ELF-1 (cell line): ENCODE measurements at places on chromosomes 6 and 20.

DNA sequence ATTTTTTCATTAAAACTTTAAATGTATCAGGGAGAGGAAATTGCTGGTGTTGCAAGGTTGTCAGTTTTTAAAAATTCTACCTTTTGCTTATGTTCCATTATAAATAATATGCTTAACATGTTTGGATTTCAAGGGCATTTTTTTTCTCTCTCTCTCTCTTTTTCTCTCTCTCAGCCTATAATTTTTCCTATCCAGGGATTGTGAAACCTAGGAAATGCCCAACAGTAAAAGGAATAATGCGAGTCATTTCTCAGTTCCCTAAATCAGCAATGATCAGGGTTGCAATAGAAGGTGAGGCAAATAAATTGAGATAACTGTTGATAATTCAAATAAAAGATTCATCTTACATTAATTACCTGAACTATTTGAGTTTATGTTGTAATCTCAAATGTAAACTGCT, 53.2 kb upstream of the IFNGR1 start:
- no peak for DNase-seq

- no peak for DNase-seq
These were observed 17.6 kb upstream of the MYLK2 start for GRCh38 chr20:31801508-31801907.

DNA sequence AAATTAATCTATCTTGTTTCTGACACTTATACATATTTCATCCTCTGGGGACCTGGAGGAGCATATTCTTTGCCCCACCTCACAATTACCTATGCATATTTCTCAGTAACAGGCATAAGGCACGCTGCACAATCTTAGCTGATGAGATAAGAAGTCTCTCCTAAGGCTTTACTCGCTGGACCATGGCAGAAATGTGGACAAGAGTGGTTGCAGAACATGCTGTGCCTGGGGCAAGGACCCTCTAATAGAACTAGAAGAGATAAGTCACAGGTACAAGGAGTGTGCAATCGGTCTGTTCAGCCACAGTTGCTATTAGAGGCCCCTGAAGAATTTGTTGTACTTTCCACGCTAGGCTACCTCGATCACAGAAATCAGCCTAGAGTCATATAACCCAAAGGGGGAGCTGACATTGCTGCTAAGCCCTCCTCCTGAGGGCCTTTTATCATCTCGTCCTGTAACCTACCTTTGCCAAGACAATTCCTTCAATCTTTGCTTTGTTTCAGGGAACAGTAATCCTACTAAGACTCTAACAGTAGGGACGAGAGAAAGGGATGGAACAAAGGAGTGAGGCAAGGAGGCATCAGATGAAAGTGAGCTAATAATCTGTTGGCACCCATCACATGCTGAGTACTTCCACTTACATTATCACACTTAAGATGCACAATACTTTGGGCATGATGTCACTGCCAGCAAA, 16.1 kb upstream of the DEFB129 start:
- DNase-seq, result no peak

GRCh38 chr6:148893481-148893880, 146.7 kb downstream of the UST start:
- DNase-seq, result no peak

GRCh38 chr6:7418238-7418905, 28.8 kb downstream of the RIOK1 start:
- DNase-seq, result peak; percentile 92

DNA sequence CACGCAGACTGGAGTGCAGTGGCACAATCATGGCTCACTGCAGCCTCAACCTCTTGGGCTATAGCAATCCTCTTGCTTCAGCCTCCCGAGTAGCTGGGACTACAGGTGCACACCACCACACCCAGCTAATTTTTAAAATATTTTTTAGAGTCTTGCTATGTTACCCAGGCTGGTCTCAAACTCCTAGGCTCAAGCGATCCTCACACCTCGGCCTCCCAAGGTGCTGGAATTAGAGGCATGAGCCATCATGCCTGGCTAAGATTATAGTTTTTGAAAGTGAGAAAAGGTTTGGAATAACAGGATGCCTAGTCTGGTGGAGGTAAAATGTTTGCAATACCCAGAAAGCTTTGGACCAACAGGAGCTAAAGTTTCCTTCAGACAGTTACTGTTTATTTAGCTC, 23.4 kb downstream of the GCM1 start:
- no peak for DNase-seq

- DNase-seq, result no peak
These were observed 162.7 kb upstream of the TCF21 start for GRCh38 chr6:133726188-133726587.

GRCh38 chr6:36419310-36419709, 23.3 kb downstream of the PXT1 start:
- DNase-seq, result no peak

GRCh38 chr6:8389036-8389818, 46.1 kb downstream of the SLC35B3 start:
- DNase-seq, result no peak

DNA sequence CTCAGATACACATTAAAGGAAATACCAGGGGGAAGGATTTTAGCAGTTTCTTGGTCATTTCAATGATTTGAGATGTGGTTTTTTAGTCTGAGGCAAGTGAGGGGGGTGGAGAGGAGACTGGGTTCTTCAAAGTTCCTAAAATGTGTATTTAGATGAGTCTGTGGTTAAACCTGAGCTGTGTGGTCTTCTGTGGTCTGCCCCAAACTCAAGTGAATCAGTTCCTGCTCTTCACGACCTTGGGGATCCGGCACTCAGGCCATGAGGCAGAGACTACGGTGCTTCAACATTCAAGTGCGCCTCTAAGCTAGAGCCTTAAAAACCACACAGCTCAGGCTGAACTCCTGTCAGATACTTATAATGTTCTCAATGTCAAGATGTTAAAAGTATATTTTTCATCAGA, 406.7 kb downstream of the LMBRD1 start:
- no peak for DNase-seq

DNA sequence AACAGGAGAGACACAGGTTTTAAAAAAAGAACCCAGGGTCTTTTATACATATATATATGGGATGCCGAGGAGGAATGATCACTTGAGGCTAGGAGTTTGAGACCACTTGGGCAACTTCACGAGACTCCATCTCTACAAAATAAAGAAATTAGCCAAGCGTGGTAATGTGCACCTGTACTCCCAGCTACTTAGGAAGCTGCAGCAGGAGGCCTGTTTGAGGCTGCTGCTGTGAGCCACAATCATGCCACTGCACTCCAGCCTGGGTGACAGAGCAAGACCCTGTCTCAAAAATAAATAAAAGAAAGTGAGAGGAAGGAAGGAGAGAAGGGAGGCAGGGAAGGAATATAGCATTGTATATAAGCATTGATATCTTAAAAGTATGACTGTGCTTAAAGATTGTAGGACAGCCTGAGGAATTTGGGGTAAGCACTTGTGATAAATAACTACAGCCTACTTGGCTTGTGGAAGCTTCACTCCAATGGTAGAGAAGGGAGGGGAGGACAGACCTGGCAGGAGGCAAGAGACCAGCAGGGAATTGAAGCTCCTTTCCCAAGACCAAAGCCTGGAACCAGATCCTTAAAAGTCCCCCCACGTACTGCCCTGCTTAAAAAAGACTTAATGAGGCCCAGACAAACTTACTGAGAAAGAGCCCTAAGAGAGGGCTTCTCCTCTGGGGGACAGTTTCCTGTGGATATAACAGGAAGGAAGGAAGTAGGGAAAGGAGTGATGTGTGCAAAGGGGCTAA, 2.5 kb upstream of the SNTA1 start:
- DNase-seq, result no peak

DNA sequence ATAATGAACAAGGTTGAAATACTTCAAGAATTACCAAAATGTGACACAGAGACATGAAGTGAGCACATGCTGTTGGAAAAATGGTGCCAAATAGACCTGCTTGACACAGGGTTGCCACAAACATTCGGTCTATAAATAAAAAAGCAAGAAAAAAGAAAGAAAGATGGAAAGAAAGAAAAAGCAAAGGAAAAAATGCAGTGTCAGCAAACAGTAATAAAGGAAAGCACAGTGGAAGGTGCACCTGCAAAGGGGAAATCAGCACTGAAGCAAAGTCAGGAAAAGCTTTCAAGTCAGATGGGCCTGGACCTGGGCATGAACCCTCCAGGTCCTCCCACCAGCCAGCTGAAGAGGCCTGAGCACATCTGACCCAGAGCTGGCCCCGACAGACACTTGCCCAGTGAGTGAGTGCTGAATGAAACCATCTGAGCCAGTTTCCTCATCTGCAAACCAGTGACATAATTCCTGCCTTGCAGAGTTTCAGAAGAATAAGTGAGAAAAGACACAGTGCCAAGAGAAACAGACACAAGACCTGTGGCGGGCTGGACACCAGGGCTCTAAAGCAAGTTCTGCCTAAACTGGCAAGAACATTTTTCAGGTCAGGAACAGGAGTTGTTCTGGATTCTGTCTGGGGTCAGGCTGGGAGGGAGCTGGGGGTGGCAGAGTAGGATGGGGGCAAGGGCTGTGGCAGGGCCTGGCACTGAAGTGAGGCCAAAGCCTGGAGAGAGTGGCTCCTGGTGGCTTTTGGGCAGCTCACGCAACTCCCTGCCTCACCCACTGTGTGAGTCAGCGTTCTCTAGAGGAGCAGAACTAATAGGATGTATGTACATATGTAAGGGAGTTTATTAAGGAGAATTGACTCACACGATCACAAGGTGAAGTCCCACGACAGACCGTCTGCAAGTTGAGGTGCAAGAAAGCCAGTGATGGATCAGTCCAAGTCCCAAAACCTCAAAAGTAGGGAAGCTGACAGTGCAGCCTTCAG, 23.9 kb upstream of the MICB start:
- DNase-seq, result no peak

DNA sequence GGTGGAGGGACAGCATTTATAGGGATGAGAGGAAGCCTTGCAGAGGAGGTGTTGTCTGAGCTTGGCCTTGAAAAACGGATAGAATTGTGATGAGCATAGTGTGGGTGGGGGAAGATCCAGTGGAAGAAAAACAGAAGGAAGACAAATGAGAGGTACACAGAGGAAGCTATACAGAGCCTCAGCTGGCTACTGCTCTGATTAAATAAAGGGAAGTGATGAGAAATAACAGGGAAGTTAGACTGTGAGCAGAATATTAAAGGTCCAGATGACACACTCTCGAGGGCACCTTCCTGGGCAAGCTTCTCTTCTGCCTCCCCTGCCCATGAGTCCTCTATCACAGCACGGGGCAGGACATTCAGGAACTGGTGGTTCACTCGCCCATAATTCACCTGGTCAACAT, 182.3 kb downstream of the KIF16B start:
- DNase-seq, result no peak

- DNase-seq, result peak; percentile 60
These were observed 62.2 kb downstream of the UBE2V1 start for GRCh38 chr20:50050660-50051308.

DNA sequence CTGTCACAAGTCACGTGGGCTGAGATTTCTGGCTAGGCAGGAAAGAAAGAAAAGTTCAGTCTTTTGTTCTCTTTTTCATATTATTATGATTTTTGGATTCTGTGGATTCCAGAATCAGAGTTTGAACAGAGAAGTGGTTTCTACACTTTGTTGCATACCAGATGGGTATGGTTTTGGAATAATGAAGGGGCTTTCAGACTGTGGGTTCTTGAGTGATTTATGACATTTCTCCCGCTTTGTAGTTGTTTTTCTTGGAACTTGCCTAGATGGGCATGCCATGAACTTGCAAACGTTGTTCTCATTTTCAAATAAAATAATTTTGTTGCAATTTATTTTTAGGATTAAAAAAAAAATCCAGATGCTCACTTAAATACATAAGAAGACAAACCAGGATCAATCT, 34.4 kb downstream of the CBFA2T2 start:
- DNase-seq, result no peak

DNA sequence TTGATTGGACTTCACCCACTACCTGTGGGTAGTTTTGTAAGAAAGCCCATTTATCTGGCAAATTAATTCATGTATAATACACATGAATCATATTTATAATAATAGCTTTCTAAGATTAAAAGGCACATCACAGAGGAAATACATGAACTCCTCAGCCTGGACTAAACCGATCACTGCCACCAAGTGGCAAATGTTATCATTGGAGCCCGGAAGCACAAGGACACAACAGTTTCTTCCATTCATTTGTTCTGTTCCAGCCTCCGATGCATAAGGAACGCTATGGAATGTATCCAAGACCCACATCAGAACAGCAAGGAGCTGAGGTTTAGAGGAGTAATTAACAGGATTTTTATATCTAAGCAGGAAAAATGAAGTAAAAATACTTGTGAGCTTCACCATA, 13.9 kb upstream of the IPCEF1 start:
- DNase-seq, result no peak

DNA sequence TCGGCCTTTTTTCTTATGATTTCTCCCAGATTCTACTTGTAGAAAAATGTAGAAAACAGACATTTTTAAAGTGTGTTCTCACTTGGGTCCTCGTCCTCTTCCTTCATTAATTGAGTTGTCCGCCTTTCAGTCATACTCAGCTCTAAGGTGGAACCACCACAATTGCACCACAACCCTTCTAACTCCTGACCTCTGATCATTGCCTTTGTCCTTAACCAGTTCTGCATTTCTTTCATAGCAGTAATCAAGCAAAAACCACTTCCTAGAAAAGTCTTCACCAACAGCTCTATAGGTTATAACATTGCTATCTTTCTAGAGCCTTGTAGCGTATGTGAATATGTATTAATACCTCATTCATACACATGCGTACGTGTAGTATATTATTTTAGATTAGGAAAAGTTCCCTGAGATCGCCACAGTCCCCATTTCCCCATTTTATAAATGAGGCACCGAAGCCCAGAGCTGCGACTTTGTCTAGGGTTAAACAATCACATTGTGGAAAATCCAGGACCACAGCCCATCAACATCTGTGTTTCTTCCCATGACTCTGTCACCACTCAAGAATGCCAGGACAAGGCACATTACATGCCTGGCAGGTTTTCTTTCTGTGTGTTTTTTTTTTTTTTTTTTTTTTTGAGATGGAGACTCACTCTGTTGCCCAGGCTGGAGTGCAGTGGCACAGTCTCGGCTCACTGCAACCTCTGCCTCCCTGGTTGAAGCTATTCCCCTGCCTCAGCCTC, 175.5 kb downstream of the BTBD3 start:
- no peak for DNase-seq
